ENCODE measurements at places on chromosomes 4 and X.
A peak's percentile ranks its signal among the peaks of the same experiment; 100 is the strongest.

DNA sequence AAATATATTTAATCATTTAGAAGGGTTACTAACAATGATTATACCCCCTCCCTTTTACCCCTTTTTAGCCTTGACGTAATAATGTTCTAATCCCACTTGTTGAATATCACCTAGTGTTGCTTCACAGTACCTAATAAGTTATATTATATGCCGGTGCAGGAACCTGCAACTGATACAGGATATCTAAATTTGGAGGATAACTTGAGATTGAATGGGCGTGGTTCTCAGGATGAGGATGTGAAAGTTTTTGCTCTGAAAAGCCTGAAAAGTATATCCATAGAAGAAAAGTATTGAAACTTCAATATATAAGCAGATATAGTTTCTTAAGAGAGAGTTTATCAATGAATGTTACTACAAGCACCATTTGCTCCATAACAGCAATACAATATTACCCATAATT lies 59.8 kb downstream of the ZNF711 start:
- no peaks in the 10 kb centered on the region for H3K27me3 ChIP-seq
- no peak for DNase-seq
- no peak overlapping the region for H3K4me3 ChIP-seq
- H3K4me1 ChIP-seq, result no peaks in the 10 kb centered on the region

GRCh38 chr4:82898322-82899243 lies 2.0 kb upstream of the THAP9 start:
- DNase-seq, result peak; percentile 32
- no peak overlapping the region for H3K27ac ChIP-seq
- H3K4me1 ChIP-seq, result peaks cover 33% of the 10 kb centered on the region
- no peaks in the 10 kb centered on the region for H3K27me3 ChIP-seq
- peaks cover 27% of the 10 kb centered on the region for H3K36me3 ChIP-seq

DNA sequence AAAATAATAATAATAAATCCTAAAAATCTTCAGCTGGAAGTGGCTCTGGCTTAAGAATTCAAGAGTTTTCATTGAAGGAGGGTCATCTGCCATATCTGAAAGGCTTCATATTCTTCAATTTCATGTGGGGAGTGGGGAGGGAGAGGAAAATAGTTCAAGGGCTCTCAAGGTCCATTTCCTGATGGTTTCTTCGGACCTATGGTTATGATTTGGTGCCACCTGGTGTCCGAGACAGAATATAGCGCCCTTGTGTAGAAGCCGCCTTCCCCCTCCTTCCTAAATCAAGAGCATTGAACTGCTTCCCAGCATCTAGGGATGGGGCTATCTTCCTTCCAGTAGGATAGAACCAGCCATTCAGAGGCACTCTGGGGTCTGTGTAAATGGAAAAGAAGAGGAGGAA lies 34.3 kb downstream of the NLGN3 start:
- H3K4me3 ChIP-seq, result no peak overlapping the region
- H3K36me3 ChIP-seq, result peaks cover 17% of the 10 kb centered on the region
- DNase-seq, result peak; percentile 52
- H3K27ac ChIP-seq, result no peak overlapping the region
- H3K4me1 ChIP-seq, result peaks cover 14% of the 10 kb centered on the region

- peaks cover 3% of the 10 kb centered on the region for H3K36me3 ChIP-seq
- no peaks in the 10 kb centered on the region for H3K27me3 ChIP-seq
- no peak for DNase-seq
- peaks cover 16% of the 10 kb centered on the region for H3K4me1 ChIP-seq
Observed at GRCh38 chrX:110132450-110133114, 129.7 kb downstream of the TMEM164 start.

DNA sequence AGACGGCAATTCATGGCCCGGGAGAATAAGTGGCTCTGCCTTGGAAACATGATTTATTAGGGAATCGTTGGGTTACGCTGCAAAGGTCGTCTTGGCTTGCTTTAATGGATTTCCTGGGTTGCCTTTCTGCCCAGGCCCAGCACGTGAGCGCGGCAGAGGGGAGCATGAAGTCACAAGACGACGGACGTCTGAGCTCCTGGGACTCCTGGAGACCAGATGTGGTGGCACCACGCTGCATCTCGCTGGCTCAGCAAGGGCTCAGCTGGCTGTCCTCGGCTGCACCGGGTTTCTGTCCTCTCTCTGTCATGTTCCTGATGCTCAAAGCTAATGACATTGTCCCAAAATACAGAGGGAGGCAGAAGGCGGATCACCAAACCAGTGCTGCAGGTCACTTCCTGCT lies 61.2 kb downstream of the C4orf50 start:
- no peak overlapping the region for H3K27ac ChIP-seq
- H3K4me3 ChIP-seq, result no peak overlapping the region
- no peak for DNase-seq
- no peaks in the 10 kb centered on the region for H3K4me1 ChIP-seq
- H3K27me3 ChIP-seq, result no peaks in the 10 kb centered on the region
- no peaks in the 10 kb centered on the region for H3K36me3 ChIP-seq

DNA sequence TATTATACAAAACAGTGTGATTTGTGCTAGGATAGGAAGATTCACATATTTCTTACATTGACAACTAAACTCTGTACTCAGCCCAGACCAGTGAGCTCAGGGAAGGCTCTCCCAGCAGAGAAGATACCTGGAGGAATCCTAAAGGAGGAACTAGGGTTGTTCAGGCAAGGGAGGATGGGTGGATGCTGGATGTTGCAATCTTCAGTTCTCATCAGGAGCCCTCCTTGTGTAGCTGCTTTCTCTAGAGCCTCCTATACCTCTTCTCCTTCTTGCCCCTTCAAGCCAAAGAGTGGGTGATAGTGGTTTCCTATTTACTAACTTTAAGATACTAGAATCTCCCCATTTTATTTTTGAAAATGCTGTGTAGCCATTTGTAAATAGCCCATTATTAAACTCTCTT lies 117.3 kb downstream of the NKX6-1 start:
- H3K4me1 ChIP-seq, result no peaks in the 10 kb centered on the region
- H3K36me3 ChIP-seq, result no peaks in the 10 kb centered on the region
- no peak for DNase-seq
- H3K27me3 ChIP-seq, result peaks cover 24% of the 10 kb centered on the region
- H3K27ac ChIP-seq, result no peak overlapping the region

- H3K36me3 ChIP-seq, result no peaks in the 10 kb centered on the region
- no peak overlapping the region for H3K27ac ChIP-seq
- peaks cover 2% of the 10 kb centered on the region for H3K4me1 ChIP-seq
- peak; percentile 4 for DNase-seq
- H3K27me3 ChIP-seq, result peaks cover 4% of the 10 kb centered on the region
- H3K4me3 ChIP-seq, result no peak overlapping the region
Observed at GRCh38 chr4:73704314-73705055, 35.9 kb upstream of the CXCL8 start.
